T-helper 2 cell (primary cell): ENCODE measurements at places on chromosomes 4 and X.

GRCh38 chrX:57134702-57135101, 2.5 kb downstream of the SPIN2A start:
- no peak for DNase-seq

DNA sequence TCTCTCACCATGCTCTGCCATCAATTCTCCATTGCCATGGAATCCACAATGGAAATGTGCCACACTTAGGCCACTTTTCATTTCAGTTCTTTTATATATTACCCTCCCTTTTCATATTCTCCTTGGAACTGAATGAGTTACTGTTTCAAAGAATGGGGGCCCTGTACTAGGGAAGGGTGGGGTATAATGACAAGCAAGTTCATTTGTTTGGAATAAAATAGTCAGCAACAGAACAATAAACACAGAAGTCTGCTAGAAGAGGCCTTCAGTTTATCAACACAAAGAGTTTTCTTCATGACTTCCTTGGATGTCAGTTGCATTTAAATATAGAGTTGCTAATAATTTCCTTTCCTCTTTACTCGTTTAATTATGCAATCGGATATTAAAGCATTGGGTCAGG, 478.3 kb upstream of the FTHL17 start:
- DNase-seq: no peak

DNA sequence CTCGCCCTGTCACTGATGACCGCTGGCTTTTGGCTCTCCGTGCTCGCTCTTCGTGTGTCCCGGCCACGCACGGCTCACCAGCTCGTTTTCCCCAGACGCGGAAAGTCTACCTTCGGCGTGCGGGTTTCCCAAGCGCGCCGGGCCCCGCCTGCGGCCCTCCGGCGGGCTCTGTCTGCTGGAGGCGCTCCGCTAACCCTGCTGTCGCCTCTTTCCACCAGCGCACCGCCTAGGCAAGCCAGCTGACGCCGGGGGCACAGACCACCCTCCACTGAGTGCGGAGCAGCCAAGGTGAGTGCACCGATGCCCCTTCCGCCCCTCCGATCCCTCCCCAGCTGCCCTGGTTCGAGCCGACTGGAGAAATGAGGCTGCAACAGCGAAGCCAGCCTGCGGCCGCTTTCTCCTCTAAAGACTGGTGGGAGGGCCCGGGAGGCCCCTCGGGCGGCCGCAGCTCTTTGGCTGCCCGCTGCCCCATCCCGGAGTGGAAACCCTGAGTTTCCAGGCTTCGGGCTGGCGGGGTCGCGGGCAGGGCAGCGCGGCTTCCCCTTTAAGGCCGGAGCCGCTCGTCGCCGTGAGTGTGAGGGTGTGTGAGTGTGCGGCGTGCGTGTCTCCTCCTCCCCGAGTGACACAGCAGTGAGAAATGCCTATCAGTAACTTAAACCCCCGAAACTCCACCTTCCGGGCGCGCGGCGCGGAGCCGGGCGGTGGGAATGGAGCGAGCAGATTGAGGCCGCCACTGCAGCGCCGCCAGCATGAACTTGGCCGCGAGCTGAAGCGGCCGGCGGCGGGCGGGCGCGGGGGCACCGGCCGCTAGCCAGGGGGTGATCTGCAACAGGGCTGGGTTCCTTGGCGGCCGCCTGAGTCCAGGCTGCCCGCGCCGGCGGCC, at the start of gene MAMLD1:
MAMLD1 (plus strand) TSS at position 719 of the 883 bp plus-strand sequence. CDS start 82,200 bp downstream, outside the sequence.
- DNase-seq: peak; percentile 50

GRCh38 chr4:7124689-7125442, 57.0 kb upstream of the GRPEL1 start:
- no peak for DNase-seq

DNA sequence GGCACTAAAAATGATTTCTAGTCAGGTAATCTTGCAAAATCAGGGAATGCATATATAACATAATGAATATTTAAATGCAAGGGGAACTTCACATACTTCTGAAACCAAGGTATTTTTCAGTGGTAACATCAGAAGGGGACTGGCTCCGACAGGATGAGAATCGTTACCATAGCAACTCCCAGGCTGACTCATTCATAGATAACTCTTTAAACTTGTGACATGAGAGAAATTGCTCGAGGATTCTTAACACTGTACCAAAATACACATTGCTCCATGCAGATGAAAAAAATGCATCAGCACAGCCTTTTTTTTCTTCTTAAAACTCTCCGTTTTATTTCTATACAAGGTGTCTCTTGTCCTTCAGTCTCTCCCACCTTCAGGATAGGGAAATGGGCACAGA, 114.3 kb downstream of the GABRB1 start:
- no peak for DNase-seq

- DNase-seq: no peak
These were observed 26.0 kb downstream of the AMTN start for GRCh38 chr4:70544279-70544868.

DNA sequence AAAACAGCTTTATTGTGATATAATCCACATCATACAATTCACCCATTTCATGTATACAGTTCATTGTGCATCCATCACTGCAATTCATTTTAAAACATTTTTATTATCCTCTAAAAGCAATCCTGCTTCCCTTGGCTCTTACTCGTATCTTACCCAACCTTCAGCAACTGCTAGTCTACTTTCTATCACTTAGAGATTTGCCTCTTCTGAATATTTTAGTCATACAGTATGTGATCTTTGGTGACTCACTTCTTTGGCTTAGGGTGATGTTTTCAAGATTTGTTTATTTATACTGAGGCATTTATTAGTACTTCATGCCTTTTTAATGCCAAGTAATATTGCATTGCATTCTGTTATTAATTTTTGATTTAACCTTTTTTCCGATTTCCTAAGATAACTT, 15.0 kb upstream of the MSMO1 start:
- no peak for DNase-seq

DNA sequence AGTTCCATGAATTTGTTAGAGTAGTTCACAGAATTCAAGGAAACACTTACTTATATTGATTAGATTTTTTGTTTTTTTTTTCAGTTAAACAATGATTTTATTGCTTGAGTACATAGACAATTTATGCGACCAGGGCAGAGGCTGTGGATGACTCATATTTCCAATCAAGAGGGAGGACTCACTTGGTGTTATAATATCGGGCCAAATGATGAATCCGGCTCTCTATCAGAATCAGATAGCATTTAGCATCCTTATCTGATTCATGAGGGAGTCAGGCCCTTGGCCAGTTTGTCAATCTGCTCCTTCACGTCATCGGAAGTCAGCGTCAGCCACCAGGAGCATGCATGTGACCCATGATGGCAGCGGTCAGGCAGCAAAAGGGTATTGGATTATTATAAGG, 82.3 kb upstream of the HUWE1 start:
- DNase-seq: no peak
